ENCODE measurements at places on chromosomes 12 and 14.

GRCh38 chr12:31491241-31491794, 99.6 kb downstream of the DENND5B start:
- DNase-seq = no peak

GRCh38 chr14:21846227-21846885, 172.7 kb upstream of the OR4E1 start:
- DNase-seq = no peak

- DNase-seq = no peak
Observed at GRCh38 chr12:38838056-38838850, 67.1 kb downstream of the CPNE8 start.

GRCh38 chr14:95302667-95303506, 16.8 kb downstream of the CLMN start:
- no peak for DNase-seq

DNA sequence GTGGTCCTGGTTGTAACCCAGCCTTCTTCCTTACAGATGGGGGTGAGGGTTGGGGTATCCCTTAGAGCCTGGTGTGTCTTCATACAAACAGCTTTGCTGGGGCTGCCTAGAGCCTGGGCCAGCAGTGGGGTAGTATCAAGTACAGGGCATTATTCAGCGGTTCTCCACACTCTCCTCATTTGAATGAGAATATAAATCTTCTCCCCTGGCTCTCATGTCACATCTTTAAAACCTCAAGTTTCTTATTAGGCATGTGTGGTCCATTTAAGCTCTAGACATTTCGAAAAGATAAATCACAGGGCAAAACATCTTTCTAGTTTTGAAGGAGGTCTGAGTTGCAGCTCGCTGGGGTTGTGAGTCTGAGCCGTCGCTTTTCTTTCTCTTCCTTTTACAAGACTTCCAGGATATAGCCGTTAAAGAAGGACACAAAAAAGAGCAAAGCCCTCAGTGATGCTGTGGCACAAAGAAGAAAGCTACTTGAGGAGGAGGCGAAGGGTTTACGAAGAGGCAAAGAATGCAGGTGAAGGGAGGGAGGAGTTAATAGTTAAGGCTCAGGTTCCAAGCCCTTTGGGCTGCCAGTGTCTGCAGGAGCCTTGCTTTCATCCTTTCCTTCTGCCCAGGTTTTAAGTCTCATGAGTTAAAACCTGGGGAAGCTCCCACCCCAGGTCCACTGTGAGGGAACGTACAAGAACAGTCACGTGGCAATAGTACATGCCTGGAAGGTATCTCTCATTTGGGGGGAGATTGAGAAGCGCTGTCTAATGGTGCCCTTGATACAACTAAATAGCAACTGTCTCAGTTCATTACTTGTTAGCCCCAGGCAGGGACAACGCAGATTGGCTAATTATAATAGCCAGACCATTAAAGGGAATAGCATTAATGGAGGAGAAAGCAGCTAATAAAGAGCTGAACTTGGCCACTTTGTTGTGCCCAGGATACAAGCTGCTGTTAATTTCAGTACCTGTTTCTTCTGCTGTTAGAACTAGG, 94.2 kb downstream of the ETV6 start:
- no peak for DNase-seq

GRCh38 chr14:21087294-21088091, 11.0 kb downstream of the ZNF219 start:
- DNase-seq = peak; percentile 85

DNA sequence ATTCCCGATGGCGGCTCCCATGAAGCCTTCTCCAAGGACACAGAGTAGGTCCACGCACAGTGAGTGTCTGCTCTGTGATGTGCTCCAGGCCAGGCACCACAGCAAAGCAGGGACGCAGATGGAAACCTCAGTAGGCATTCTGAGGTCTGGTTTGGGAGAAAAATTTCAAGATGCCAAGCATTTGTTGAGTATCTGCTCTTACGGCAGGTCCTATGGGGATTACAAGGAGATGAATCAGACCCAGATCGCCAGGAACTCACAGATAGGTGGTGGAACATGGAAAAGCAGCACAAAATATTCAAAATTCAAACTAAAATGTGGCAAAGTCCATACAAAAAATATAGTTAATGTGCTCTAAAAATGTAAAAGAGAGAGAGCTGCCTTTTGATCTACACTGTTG, 684.9 kb upstream of the TMEM132C start:
- no peak for DNase-seq

GRCh38 chr14:91038439-91038838, 22.0 kb downstream of the RPS6KA5 start:
- no peak for DNase-seq

GRCh38 chr12:108483213-108484059, 31.6 kb upstream of the FICD start:
- DNase-seq = no peak

DNA sequence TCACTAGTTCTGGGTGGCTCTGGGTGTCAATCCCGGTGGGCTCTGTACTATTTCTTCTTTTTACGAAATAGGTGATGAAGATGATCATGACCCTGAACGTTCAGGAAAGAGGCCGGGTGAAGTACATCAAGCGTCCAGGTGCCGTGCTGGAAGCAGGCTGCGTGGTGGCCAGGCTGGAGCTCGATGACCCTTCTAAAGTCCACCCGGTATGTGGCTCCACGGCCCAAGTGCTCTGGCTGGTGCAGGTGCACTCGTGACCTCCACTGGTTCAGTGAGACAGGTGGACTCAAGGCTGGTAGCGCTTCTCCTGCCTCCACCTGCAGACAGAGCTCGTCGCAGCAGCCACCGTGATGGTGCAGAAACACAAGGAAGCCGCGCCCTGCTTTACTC, 85.1 kb downstream of the ACACB start:
- DNase-seq = no peak

- no peak for DNase-seq
Observed at GRCh38 chr12:26471560-26471959, 276.2 kb downstream of the SSPN start.

- no peak for DNase-seq
Observed at GRCh38 chr12:9869307-9870161, at the start of gene CLEC2B. TSS of gene CLEC2B (minus strand) at chr12:9869354.

DNA sequence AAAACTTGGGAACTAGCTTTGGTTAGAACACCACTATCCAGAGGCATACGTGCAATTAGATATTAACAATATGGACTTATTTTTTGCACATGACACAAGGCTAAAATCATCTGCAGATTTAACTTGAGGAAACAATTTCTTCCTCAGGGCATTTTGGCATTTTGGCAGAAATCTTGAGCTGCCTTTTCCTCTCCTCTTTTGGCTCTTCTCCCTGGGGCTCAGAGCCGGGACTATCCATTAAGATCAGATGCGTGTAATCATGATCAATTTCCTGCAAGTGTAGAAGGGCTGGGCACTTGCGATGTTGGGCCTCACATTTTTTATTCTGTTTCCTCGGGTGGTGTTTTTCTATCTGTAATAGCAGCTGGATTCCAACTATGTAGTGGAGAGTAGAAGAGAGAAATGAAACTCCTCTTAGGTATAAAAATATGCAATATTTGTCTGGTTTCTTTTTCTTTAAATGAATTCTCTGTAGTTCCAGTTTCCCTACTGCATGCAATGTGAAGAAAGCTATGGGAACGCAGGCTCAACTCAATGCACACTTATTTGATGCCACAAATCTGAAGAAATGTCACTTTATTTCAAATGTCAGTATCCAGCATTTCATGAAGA, 1010.8 kb downstream of the FLRT2 start:
- no peak for DNase-seq

- DNase-seq = no peak
Observed at GRCh38 chr12:103810111-103810510, 30.9 kb downstream of the NT5DC3 start.

DNA sequence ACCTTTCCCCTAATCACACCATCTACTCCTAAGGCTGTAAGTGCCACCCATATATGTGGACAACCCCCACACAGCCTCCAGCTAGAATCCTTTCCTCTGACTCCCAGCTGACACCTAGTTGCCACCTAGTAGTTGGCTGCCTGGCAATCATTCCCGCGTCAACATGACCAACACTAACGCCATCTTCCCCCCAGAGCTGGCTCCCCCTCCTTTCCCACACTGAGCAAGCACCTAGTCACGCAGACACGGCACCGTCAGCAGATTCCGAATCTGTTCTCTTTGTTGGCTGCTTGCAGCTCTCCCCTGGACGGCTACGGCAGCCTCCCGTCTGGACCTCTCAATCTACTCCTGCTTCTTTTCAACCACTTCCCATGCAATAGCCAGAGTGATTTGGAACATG, 27.7 kb downstream of the UBR7 start:
- peak; percentile 84 for DNase-seq

DNA sequence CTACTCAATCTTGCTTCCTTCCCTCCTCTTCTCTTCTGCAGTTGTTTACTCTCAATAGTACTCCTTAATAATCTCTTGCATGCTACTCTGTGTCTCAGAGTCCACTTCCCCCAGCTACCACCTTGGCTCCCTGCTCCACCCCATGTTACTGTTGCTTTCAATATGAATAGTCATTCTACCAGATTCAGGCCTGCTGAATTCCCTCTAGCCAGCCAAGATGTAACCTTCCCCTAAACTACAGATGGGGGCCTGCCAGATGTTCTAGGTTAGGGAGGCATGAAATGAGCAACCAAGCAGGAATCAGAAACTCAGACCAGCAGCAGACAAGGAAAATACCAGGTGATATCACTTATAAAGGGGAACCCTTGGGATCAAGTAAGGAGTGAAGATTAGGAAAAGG, 392.1 kb upstream of the DDHD1 start:
- DNase-seq = no peak

DNA sequence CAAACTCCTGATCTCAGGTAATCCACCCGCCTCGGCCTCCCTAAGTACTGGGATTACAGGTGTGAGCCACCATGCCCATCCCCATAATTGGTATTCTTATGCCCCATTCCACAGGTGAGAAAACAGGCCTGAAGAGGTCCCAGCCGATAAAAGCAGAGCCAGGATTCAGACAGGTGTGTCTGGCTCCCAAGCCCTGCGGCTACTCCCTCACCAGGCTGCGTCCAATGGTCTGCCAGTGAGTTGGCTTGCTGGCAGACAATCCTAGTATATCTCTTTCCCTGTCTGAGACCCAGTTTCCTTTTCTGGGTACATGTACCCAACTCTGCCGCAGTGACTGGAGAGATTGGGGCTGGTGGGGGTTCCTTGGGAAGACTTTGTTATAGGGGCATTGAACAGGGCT, 1.9 kb upstream of the TSPAN9 start:
- no peak for DNase-seq

- DNase-seq = peak; percentile 40
Observed at GRCh38 chr14:96245710-96246538, 10.1 kb upstream of the BDKRB1 start.

GRCh38 chr12:13347241-13348043, 150.9 kb downstream of the EMP1 start:
- no peak for DNase-seq

DNA sequence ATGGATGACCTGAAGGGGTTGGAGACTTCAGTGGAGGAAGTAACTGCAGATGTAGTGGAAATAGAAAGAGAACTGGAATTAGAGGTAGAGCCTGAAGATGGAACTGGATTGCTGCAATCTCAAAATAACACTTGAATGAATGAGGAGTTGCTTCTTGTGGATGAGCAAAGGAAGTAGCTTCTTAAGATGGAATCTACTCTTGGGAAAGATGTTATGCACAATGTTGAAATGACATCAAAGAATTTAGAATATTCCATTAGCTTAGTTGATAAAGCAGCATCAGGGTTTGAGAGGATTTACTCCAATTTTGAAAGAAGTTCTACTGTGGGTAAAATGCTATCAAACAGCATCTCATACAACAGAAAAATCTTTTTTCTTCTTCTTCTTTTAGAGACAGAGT, 186.4 kb upstream of the PRKD1 start:
- no peak for DNase-seq

DNA sequence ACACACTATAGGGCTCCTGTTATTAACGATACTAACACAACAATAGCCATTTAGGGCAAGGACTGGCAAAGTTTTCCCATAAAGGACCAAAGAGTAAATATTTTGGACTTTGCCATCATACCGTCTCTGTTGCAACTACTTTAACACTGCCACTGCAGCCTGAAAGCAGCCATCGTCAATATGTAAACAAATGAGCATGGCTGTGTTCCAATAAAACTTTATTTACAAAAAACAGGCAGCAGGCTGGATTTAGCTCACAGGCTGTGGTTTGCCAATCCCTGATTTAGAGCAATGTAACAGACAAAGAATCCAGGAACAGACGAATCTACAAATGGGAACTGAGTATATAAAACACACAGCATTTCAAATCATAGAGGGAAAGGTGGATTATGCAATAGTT, 84.1 kb downstream of the FRMD6 start:
- no peak for DNase-seq

DNA sequence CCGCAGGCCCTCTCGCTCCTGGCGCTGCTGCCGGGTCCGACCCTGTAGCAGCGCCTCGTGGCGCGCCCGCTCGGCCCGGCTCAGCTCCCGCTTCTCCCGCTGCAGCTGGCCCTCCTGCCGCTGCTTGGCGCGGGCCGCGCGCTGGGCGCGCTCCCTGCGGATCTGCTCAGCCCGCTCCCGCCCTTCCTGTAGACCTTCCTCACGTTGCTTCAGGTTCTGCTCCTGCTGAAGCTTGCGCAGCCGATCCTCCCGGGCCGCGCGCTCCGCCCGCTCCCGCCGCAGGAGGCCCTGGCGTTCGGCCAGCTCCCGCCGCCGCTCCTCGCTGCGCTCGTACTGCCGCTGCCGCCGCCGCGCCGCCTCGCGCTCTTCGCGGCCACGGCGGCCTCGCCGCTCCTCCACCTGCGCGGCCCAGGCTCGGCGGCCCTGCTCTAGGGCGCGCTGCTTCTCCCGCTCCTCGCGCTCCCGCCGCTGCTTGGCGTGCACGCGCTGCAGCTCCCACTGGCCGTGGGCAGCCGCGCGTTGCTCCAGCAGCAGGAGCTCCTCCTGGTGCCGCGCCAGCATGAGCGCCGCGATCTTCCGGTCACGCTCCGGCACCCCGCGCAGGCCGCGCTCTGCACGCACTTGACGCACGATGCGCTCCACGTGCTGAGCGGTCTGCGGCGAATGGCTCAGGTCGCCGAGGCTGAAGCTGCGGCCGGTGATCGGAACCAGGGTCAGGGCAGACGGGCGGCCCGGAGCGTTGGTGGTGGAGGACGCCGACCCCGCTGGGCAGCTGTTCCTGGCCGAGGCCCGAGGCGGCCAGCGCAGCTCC, 2.4 kb downstream of the CCDC177 start:
- DNase-seq = no peak

- DNase-seq = no peak
Observed at GRCh38 chr14:68283378-68284123, 464.0 kb downstream of the RAD51B start.
